ENCODE measurements at places on chromosomes 5 and 9.

DNA sequence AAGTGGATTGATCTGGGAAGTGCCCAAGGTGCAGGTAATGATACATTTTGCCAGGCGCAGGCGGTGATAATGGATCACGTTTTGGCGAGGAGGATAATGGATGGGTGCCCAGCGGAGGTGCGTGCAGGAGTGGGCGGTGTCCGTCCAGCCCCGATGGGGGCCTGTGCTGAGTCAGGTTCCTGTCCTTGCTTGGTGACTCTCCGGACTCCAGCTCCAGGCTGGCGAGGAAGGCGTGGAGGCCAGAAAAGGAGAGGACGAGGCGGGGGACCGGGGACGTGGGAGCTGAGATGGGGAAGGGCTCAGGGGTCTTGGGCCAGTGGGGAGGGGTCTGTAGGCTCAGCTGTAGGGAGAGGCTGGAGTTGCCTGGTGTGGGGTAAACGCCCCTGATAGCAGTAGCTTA, 268.3 kb downstream of the PBX3 start:
- DNase-seq = no peak

GRCh38 chr5:178241688-178242231, 9.2 kb upstream of the PHYKPL start:
- no peak for DNase-seq

- DNase-seq = no peak
These were observed at the start of gene CDH6 for GRCh38 chr5:31193591-31194467. Gene CDH6, plus strand, starts transcription at chr5:31193686. Its CDS starts 73,788 bp downstream, at chr5:31267474.

- no peak for DNase-seq
These were observed 81.5 kb downstream of the CAAP1 start for GRCh38 chr9:26811106-26811505.

DNA sequence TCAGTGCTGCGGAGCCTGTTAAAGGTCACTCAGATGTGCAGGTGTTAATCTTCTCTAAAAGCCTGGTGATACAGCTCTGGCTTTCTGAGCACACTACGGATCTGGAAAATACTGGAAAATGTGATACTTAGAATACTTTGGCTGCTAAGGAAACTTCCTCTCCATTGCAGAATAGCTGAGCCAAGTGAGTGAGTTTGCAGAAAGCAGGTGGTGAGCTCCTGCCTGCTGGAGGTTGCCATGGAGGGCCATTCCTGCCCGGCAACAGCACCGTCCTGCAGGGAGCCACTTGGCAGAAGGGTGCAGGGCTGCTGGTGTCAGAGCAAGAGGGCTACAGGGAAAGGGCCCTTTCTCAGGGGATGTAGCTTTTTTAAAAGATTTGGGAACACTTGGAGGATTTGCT, 40.7 kb downstream of the SECISBP2 start:
- no peak for DNase-seq

- no peak for DNase-seq
These were observed 42.6 kb downstream of the ADAMTS2 start for GRCh38 chr5:179302499-179303185.

GRCh38 chr9:107874591-107875369, 385.2 kb upstream of the KLF4 start:
- no peak for DNase-seq

Measured in cortex of kidney (tissue), 1 donor.